ENCODE measurements at places on chromosomes 3 and 15.

DNA sequence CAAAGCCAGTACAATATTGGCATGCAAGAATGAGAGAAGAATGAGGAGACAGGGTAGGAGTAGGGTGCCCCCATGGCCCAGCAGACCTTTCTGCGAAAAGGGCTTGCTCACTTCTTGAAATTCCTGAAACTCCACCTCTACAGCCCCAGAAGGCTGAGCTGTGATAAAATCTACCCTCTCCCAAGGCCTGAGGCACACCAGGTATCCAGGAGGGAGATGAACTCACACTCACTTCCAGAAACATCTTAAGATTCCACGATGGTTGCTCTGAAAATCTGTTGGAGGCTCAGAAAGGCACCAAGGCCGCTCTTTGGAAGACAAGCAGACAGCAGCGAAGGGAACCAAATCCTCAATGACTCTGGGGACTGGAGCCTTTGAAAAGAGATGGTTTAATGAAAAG lies 297.5 kb downstream of the UACA start:
- no peak for DNase-seq

GRCh38 chr3:115523458-115523857 lies 99.9 kb upstream of the GAP43 start:
- no peak for DNase-seq

DNA sequence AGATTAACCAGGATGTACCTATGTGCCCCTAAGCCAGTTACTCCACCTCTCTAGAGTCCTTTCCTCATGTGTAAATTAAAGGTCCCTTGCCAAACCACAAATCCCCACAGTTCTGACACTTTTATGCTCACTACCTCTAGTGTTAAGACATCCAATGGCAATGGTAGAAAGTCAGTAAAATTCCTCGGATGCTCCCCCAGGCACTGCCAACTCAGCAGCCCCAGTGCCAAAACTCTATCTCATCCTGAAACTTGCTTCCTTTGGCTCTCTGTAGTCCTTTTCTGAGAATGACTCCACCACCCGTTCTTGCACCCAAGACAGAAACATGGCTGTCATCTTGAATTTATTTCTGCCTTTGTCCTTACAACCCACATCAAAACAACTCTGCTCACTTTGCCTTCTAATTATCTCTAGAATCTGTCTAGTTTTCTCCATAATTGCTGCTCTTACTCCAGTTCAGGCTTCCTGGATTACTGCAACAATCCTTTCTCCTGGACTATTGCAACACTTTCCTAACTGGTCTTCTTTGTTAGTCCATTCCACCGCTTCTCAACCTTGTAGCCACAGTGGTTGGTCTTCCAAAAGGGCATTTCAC lies 41.6 kb downstream of the MB21D2 start:
- DNase-seq = no peak

- DNase-seq = no peak
Observed at GRCh38 chr3:60552581-60552980, 698.7 kb downstream of the FHIT start.

DNA sequence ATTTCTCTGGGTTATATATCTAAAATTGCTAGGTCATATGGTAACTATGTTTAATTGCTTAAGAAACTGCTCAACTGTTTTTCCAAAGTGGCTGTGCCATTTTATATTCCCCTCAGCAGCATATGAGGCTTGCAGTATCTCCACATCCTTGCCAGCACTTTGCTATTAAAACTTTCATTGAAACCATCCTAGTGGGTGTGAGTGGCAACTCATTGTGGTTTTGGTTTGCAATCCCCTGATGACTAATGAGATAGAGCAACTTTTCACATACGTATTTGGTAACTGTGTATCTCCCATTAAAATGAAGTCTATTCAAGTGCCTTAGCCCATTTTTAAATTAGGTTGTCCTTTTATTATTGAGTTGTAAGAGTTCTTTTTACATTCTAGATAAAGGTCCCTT lies 17.3 kb downstream of the KPNA1 start:
- no peak for DNase-seq

DNA sequence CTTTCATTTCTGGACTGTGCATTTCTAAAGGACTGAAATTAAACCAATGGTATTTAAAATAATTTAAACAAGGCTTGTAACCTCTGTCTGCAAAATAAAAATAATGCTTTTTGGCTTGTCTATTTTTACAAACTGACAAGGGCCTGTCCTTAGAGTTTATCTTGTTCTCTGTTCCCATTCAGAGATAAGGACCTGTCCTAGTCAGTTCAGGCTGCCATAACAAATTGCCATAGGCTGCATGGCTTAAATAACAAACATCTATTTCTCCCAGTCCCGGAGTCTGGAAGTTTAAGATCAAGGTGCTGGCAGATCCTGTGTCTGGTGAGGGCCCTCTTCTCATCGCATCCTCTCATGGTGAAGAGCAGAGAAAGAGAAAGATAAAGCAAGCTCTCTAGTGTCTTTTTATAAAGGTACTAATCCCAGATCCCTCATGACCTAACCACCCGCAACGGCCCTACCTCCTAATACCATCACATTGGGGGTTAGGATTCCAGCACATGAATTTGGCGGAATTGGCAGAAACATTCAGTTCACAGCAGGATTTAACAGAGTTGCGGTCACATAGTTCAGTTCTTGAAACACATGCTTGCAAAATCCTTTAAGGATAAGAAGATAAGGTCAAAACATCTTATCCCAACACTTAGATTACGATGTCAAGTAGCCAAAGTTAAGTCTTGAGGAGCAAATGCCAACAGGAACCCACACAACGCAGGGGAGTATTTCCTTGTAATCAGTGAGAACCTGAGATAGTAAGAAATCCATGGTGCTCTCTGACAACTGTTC lies 17.8 kb downstream of the KBTBD8 start:
- no peak for DNase-seq

DNA sequence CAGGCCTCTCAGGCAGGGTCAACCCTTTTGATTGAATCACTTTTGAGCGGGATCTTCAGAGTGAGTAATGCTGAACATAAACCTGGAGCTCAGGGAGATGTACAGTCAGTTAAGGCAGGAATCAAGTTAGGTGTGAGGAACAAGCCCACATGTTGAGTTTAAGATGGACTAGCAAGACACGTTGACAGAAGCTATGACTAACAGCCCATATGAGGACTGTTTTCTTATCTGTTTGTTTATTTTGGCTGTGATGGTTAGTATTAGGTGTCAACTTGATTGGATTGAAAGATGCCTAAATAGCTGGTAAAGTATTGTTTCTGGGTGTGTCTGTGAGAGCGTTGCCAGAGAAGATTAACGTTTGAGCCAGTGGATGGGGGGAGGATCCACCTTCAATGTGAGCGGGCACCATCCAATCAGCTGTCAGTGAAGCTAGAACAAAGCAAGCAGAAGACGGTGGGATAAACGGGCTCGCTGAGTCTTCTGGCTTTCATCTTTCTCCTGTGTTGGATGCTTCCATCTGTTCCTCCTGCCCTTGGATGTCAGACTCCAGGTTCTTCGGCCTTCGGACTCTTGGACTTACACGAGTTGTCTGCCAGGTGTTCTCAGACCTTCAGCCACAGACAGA lies 232.3 kb upstream of the STAC start:
- no peak for DNase-seq

GRCh38 chr15:37104424-37104981 lies 4.2 kb upstream of the MEIS2 start:
- no peak for DNase-seq

- no peak for DNase-seq
Observed at GRCh38 chr15:81491414-81492096, 117.5 kb upstream of the TMC3 start.

- no peak for DNase-seq
Observed at GRCh38 chr3:124126436-124127023, 134.6 kb upstream of the ROPN1 start.

- DNase-seq = no peak
Observed at GRCh38 chr3:146780251-146780650, 175.1 kb upstream of the PLSCR5 start.

DNA sequence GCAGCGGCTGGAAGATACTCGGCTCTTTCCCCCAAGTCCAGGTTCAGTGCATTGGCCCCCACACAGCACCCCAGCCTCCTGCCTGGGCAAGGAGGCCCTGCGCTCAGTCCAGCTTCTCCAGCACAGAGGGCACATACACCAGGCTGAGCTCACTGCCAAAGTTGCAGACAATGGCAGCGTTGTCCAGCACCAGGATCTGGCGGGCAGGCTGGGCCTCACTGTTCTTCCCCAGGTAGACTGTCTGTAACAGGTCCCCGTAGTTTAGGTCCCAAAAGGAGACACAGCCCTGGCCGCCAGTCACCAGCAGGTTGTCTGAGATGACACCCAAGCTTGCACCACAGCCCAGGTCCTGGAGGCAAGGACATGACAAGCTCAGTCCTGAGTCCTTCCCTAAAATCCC lies 32.9 kb downstream of the PTPN23 start:
- no peak for DNase-seq

- DNase-seq = no peak
Observed at GRCh38 chr3:45112939-45113338, 33.2 kb downstream of the CDCP1 start.

DNA sequence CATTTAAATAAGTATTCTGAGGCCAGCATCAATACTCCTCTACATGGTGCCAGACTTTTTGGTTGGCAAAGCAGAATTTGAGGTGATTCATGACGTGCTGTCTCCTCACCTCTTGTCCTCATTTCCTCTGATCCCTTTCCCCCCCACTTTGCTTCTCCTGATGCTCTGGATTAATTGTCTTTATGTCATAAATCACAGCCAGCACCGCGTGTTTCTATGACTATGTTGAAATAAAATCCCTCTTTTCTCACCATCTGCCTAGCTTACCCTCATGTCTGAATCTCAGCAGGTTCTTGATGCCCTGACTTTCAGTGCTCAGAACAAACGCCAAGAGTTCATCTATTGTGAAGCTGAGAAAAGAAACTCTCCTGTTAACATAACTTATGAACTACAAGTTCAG lies 19.7 kb upstream of the PTPRG start:
- no peak for DNase-seq

GRCh38 chr15:98753726-98754656 lies 105.7 kb downstream of the IGF1R start:
- DNase-seq = no peak

DNA sequence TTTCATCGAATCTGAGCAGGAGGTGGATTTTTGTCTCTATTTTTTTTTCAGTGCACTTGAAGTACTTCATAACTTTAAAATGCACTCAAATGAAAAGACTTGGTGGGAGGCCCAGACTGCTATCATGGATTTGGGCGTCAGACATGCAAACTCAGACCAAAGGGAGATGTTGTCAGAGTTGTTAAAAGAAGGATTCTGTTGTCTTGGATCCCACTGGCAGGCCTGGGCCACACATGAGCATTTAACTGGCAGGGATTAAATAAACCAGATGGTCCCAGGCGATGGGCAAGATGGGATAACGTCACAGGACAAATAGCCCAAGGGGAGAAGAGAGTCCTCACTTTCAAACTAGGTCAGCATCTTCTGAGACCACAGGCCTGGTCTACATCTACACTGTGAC lies 15.4 kb downstream of the RTP1 start:
- DNase-seq = no peak

DNA sequence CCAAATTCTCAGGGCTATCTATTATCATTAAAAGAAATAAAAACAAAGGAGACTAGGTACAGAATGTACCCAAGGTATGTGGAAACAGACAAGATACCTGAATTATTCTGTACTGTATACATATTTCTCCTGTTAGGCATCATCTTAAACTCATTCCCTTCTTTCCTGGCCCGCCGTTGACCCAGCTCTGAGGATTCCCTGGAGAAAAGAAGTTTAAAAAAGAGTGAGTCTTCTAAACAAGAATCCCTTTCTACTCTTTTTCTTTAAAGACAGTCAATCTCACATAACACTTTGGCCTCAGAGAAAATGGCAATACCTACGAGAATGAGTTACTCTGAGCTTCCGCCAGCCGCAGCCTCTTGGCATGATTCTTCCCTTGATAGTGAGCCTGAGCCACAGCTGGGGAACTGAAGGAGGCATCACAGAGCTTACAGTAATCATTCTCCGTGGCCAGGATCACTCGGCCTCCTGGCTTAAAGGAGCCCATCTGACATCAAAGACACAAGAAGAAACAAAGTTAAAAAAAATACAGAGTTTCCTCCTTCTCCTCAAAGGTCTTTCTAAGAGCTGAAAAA lies 44.2 kb downstream of the ZMAT3 start:
- no peak for DNase-seq

DNA sequence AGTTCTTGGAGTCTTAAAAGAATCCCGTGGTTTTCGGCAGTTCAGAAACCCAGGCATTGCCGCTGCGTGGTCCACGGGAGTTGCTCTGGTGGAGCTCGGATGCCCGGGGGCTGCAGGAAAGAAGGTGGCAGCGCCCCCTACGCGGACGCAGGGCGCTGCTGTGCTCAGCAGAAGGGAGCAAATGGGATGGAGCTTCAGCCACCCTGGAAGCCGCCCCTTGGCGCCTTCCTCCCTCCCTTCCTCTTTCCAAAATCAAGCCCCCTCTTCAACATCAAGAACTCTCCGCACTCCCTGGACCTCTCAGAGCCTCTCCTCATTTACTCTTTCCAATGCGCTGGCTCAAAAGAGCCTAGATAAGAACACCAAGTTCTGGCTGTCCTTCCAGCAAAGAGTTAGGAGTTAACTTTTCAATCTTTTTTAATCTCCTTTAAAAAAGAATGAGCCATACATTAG lies 880 bp upstream of the CHRNA7 start:
- no peak for DNase-seq

DNA sequence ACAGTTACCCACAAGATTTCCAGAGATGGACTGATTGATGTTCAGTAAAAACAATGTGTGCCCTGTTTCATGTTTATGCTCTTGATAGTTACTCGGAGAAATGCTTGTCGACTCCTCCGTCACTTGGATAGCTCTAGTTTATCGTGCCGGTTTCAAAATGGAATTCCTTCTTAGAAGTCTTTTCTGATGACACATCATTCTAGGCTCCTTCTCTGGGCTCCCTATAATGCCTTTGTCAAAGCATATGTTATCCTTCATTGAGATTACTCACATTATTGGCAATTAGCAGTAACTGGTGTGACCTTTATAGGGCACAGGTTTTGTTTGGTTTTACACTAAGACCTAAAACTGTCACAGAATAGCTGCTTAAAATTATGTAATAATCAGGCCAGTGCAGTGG lies 201.8 kb downstream of the CNTN6 start:
- DNase-seq = no peak

DNA sequence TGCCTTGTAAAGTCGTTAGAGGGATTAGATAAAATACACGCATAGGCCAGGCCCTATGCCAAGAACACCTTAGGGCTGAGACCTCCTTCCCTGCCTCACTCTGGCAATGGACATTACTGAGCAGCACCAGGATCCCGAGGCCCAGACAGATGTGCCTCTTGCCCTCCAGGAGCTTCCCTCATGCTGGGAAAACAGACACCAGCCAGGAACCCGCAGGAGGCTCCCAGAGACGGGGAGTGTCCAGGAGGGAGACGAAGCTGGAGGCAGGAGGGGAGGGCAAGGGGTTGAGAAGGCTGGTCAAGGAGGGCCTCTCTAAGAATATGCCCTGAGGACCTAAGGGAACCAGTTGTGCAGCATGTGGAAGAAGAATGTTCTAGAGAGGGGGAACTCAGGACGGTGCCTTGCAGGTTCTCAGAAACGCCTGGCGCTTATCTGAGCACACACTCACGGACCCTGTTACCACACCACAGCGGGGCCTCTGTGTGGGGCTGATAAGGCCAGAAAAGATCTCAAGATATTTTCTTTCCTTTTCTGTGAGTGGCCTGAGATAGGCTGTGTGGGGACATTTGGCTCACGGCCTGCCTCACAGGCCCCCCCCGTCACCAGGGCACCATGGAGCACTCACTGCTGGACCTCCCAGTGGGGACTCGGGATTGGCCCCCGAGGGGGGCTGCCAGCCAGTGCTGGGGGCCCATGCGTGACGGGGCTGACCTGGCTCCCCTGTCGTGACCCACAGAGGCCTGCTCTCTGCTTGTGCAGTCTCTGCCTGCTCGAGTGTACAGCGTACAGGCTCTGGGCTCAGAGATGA lies 22.0 kb upstream of the CYP11A1 start:
- DNase-seq = no peak

Data from stimulated activated CD4-positive, alpha-beta T cell treated with anti-CD3 and anti-CD28 coated beads, Interleukin-1b, Interleukin-23, amount 100 ng/mL, for 24 hours (primary cell).